ENCODE measurements at places on chromosomes 12 and 14.

GRCh38 chr14:75842551-75842950, 139.2 kb downstream of the TGFB3 start:
- no peak for DNase-seq

DNA sequence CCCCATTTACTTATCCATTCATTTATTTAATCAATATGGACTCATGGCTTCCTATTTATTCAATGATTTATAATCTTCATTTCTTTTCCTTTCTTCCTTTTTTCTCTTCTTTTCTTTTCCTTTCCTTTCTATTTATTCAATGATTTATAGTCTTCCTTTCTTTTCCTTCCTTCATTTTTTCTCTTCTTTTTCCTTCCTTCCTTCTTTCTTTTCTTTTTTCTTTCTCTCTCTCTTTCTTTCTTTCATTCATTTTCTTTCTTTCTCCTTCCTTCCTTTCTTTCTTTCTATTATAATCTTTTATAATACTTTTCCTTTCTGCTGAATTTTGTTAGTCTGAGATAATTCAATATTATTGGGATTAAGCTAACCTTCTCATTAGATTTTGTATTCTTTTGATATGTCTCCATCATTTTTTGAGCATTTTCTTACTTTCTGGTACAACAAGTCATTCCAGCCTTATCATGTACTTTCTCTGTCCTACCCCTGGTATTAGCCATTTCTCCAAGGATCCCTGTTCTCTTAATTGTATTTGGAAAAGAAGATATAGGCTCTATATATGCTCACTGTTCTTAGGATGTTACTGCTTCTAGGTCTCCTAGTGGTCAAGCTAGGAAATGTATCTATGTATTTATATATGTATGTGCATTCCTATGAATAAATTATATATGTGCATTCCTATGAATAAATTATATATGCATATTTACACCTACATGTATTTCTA, 12.1 kb downstream of the LACRT start:
- no peak for DNase-seq

- DNase-seq: no peak
Measured at GRCh38 chr12:53974084-53975063, at the start of gene HOTAIR. HOTAIR (minus strand) TSS chr12:53974954.

DNA sequence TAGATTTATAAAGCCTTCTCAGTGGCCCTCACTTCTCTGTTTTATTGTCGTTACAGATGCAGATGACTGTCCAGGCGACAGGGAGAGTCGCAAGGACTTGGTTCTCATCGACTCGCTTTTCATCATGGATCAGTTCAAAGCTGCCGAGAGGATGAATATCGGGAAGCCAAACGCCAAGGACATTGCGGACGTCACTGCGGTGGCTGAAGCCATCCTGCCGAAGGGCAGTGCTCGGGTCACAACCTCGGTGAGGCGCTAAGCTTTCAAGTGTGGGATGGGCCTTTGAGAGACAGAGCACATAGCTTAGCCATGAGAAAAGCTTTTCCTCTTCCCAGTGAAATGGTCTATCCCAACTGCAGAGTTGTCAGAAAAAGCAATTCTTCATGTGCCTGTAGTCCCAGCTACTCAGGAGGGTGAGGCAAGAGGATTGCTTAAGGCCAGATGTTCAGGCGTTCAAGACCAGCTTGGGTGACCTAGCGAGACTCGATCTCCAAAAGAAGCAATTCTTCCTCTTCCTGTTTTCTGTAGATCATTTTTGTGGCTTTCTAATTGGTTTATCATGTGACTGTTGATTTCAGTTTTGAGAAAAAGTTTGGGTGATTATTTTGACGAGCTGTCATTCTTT, 56.4 kb downstream of the EP400 start:
- DNase-seq: no peak

DNA sequence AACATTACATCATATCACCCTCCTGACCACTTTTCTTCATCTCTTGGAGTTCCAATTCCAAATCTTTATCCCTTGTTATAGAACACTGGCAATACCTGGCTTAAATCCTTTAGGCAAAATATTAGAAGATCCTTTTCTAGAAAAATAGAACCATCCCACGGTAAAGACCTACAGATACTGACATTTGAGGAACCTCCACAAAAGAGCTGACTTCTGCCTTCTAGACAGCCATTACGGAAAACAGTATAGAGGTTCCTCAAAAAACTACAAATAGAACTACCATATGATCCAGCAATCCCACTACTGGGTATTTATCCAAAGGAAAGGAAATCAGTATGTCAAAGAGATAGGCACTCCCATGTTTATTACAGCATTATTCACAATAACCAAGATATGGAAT, 241.7 kb upstream of the AMIGO2 start:
- DNase-seq: no peak

DNA sequence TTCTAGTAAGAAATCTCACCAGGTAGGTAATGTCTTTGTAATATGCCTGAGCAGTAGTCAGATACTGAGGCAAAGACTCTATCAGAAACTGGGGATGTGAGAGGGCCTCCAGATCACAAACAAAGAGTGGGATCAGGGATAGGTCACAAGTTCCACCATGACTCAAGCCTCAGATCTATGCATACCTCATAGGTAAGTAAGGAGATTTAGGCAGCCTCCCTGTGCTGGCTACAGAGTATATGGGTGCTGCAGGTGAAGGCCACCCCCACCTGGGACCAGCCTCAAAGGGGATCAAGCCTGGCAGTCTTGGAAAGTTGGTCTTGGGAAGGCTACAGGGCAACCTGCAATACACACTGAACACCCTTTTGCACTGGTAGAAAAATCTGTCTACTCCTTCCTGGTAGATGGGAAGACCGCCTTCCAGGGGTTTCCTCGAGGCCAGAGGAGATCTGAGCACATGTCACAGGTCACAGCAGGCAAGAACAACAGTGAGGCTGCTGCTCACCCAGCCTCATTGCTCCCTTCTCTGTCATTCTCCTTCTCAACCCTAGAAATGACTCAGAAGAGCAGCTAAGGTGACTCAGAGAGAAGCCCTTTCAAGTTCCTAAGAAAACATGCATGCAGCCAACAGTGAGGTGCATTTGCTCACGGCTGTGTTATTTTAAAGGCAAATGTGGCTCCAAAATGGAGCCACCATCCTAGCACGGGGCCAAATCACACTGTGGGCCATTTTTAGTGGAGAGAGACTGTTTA, 143.4 kb upstream of the CDKN3 start:
- DNase-seq: no peak

DNA sequence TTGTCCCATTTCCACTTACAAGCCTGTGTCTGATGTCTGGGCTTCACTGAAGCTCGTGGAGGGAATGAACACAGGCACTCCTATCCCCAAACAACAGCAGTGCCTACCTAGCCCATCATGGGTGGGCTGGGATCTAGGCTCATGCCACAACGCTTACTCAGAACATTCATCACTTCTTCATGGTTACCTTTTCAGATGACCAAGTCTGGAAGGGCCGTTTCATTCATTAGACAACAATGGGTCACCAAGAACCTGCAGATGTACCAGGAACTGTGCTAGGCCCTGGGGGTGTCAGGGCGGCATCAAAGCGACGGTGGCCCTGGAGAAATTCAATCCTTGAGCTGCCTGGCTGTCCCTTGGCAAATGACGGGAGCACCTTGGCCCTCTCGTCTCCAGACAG, 64.9 kb upstream of the FZD10 start:
- DNase-seq: no peak

GRCh38 chr14:96790706-96791105, 6.5 kb upstream of the VRK1 start:
- no peak for DNase-seq
